Daoy (cell line): ENCODE measurements at places on chromosomes 4 and X. TPM values are rescaled to one million over a fixed set of nuclear protein-coding genes. Genes with fewer than 3 reads are reported as not detected.

DNA sequence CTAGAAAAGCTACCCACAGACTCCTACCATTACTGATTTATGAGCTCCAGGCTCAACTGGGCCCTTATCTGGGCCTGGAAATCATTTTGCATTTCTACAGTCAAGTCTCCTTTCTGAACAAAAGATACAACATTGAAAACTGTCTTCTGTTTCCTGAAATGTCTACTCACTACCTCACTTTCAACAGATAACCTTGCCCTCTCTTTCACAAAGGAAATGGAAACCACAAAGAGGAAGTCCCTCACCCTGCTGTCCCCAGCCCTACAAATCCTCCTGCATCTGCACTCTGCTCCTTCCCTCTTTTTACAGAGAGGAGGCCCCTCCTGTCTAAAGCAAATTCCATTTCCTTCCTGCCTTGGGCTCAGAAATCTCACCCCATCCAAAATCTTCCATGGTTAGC lies 24.8 kb upstream of the CYBB start:
- DNase-seq, result no peak

DNA sequence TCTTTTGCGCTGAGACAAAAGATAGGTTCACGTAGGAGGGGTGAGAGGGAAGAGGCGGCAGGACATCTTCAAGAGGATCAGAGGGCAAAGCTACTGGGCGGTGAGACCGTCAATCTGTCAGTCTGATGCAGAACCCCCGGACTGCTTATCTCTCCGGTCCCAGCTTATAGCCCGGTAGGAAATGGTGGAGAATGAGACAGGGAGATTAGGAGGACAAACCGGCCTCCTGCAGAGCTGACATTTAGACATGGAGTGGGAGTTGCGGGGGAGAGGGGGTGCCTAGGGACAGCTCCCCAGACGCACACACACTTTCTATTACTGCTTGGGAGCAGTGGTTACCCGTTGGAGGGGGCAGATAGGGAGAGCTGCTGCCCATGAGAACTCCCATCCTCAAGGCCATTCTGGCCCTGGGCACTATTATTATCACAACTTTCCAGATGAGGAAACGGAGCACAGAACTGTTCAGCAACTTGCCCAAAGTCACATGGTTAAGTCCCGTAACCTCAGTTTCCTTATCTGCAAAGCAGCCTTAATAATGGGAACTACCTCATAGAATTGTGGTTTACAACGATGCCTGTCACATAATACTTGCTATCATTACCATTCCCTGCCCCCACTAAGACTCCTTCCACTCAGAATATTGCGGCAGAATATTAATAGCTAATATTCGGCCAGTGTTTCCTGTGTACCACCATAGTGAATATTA lies 1.1 kb upstream of the HDAC6 start:
- DNase-seq, result no peak

DNA sequence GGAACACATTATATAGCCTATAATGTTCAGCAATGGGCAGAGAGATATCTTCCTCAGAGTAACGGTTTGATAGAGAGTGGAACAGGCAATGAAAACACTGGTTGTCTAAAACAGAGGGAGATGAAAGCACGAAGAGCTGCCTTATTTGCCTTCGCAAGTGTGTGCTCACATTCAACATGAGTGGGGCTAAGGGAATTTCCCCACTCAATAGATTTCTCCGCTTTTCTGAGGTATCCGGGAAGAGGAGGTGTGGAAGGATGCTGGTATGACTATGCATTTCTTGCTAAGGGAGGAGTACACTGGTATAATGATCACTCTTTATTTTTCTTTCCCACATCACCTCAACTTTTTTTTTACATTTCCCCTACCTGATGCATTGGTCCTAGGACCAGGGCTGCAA lies 7.8 kb upstream of the GPR82 start:
- DNase-seq, result no peak

DNA sequence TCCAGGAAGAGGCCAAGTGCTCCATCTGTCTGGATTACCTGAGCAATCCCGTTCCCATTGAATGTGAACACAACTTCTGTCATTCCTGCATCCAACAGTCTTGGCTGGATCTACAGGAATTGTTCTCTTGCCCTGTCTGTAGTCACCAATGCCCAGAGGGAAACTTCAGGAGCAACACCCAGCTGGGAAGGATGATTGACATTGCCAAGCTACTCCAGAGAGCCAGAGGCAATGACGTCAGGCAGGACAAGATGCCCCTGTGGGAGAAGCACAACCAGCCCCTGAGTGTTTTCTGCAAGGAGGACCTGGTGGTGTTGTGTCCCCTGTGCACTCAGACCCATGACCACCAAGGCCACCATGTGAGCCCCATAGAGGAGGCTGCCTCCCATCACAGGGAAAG lies 21.3 kb upstream of the TRIM60 start:
- DNase-seq, result no peak

The TMEM185A gene
- 8.3 and 14.4 TPM in 2 replicates for total RNA-seq

The DCHS2 gene
- total RNA-seq, result 0.15 and 0.40 TPM in 2 replicates
